ENCODE measurements at places on chromosomes 3 and 15.

GRCh38 chr3:116483135-116483534 is 37.8 kb upstream of the LSAMP start:
- no peak for DNase-seq

DNA sequence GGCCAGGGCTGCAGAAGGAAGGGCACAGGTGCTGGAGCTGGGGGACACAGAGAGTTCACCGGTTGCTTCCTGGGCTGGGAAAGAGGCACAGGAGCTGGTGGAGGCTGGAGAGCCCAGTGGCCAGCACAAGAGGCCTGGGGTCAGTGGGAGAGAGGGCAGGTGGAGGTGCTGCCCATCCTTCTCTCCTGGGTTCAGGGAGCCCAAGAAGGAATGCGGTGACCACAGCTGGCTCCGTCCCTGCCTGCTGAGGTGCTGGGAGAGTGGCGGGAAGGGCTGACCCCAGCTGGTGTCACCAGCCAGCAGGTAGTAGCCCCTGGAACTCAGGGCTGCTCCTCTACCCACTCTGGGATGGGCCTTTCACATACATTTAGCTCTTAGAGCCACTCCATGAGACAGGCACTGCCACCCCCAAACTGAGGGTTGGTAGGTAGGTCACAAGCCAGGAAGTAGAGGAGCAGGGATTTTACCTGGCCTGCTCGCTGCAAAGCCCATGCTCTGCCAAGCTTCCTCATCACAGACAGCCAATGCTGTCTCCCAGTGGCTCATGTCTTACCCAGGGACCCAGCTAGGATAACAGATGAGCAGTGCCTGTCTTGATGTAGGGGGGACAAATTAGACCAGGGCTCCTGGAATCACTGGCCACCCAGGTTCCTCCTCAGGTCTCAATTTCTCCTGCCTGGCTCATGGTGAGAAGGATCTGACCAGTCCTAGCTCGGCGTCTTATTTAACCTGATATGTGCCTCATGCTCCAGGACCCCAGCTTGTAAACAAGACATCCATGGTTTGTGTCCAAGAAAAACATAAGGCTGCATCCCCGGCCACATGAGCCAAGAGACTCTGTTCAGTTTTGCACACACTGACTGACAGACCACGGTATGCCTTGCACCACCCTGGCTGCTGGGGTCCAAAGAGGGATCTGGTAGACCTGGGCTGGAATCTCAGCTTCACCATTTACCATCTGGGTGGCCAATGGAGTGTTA is 119.2 kb downstream of the CORO2B start:
- no peak for DNase-seq

- no peak for DNase-seq
Observed at GRCh38 chr3:24670871-24671270, 176.2 kb upstream of the THRB start.

- no peak for DNase-seq
Observed at GRCh38 chr3:195388380-195388779, 54.4 kb downstream of the ACAP2 start.

GRCh38 chr3:150691414-150692040 is 12.2 kb downstream of the ERICH6 start:
- no peak for DNase-seq

DNA sequence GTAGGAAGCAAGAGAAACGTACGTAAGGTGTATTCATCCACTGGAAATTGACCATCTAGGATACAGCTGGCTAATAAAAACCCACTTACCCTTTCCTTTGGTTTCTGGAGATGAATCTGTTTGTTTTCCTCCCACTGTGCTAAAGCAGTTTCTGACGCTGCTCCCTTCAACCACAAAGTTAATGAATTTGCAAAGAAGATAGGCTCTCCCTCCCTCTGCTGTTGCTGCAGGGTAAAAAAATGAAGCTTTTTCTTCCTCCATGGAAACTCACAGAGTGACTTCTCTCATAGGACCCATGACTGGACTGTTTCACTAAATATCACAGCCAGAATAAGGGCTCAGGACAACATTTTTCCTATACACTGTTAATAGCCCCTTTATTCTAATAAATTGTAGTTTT is 172.1 kb upstream of the LRRN1 start:
- no peak for DNase-seq

DNA sequence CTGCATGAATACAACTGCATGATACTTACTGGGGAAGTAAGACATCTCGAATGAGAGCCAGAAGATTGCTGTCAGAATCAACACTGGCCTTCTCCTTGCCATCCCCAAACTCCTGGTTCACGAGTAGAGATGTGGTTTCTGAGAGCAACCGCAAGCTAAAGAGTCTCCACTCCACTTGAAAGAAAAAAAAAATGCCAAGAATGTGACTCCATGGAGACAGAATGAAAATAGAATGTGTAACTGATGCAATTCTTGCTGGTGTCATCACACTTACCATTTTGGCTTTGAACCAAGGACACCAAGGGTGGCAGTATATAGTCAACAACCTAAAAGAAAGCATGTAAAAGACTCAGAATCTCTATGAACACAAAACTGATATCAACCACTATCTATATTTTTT is 280.4 kb downstream of the ULK4 start:
- DNase-seq, result no peak

DNA sequence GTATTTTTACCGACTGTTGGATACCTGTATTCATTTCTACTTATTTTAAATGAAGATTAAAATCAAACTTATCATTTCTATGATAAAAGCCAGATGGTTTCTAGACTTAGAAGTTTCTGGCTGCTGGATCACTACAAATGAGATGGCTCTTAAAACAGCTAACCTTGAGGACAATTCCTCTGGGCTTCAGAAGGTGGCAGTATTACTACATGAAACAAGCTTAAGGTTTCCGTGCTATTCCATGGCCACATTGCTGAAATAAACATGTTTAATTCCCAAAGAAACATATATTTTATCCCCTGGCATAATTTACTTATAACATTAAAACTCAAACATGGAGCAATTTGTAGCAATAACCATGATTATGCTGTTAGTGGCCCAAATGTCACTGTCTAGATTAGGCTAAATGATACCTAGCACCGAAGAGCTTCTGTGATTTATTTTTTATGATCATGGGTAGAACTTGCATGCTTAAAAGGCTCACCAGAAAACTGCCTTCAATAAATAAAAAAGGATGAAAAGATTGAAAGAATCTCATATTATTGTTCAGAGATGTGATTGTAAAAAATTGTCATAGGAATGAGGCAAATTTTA is 204.0 kb upstream of the NANOGP8 start:
- peak; percentile 4 for DNase-seq

DNA sequence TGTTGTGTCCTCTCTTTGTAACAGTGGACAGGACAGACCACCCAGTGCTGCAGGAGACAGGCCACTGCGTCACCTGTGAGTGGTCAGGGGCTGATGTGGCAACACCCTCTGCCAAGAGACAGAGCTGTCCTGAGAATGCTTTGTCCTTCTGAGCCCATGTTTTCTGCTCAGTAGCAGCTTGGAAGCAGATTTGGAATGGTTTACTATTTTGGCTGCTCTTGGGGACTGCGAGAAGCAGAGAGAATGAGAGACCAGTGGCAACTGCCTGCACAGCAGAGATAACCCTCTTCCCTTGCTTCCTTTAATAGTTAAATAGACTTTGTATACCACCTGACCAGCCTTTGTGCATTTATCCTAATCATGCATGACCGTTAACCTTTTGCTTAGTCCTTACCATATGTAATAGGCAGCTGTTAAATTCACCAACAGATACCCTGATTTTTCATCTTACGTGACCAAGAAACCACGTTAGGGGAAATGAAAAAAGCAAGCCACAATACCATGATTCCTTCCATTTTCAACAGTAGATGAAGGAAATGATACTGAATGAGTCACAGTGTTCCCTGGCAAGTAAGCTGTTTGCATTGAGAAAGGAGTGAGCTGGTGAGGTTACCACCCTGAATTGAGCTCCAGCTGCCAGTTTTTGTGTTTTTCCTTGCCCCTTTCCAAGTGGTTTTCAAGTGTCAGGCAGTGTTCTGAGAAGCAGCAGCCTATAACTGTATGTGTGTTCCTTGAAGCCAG is 35.5 kb downstream of the B3GALNT1 start:
- DNase-seq, result peak; percentile 74

DNA sequence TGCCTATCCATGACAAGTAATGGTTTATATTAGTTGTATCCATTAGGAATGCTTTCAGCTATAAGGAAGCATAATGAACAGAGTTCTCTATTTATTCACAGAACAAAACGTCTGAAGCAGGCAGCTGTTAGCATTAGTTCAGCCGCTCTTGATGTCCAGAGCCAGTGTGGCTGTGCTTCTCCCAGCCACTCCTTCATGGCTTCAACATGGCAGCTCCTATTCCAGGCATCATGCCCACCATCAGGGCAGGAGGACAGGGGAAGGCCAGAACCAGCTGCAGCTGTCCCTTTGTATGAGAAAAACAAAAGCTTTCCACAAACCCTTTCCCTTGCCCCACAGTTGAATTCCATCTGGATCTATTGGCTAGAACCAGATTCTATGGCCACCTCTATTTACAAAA is 12.9 kb upstream of the SNRK start:
- no peak for DNase-seq

All from DMS 273 treated with DMSO at 0.1 percent for 48 hours (cell line).